Pulmonary artery endothelial cell (primary cell): ENCODE measurements at places on chromosomes 11 and 22. TPM values are rescaled to one million over a fixed set of nuclear protein-coding genes. Genes with fewer than 3 reads are reported as not detected.
A peak's percentile ranks its signal among the peaks of the same experiment; 100 is the strongest.

- DNase-seq, result no peak
Measured at GRCh38 chr11:3121931-3122774, 43.0 kb downstream of the OSBPL5 start.

TBX1 gene
- total RNA-seq, result 0.71 and 6.5 TPM in 2 replicates

- DNase-seq, result no peak
Measured at GRCh38 chr11:7485186-7486097, at the start of gene OLFML1. TSS of gene OLFML1 (plus strand) at chr11:7485506. CDS start at chr11:7485876, 370 bp downstream.

- no peak for DNase-seq
Measured at GRCh38 chr11:57874981-57875380, 113.4 kb downstream of the CTNND1 start.

DNA sequence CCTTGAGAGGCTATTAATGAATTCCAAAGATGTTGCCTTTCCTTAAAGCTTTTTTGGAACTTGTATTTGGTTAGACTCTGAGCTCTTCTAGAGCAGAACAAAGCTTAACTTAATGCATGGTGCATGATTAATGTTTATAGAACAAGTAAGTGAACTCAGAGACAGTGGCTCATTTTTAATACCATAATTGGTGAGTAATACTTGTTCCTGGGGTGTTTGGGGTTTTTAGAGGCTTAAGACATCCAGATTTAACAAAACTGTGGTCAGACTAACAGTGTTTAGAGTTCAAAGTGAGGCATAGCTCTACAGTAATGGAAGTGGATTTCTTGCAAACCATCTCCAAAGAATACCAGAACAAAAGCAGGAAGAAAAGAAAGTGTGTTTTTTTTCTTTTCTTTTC, 73.7 kb upstream of the CTSC start:
- no peak for DNase-seq

TYR gene
- not detected in 2 replicates for total RNA-seq

DNA sequence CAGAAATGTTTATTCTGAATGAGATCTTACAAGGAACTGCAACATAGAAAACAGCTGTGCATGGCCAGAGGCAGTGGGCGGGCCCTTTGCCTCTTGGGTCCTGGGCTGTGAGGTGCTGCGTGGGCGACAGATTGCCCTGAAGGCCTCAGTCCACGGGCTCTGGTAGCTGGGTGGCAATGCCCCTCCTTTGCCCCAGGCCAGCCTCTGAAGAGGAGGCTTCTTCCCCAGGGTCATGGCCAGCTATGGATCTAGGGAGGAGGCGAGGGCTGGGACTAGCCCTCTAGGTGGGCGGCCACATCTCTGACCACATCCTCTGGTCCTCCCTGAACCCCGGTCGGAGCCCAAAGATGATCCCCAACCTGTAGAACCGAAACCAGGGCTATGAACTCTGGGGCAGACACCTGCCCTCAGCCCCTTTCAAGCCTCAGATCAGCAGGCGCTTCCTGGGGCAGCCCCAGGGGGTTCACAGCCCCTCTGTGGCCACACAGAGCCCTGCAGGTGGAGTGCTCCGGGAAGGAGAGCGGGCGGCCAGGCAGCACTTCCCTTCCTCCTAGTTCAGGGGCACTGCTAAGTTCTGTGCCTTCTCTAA, 6.6 kb upstream of the CDC42BPG start:
- no peak for DNase-seq

GRCh38 chr11:78532991-78533390, 41.7 kb downstream of the NARS2 start:
- no peak for DNase-seq

GRCh38 chr11:21909145-21909544, 283.7 kb upstream of the ANO5 start:
- DNase-seq, result no peak

DNA sequence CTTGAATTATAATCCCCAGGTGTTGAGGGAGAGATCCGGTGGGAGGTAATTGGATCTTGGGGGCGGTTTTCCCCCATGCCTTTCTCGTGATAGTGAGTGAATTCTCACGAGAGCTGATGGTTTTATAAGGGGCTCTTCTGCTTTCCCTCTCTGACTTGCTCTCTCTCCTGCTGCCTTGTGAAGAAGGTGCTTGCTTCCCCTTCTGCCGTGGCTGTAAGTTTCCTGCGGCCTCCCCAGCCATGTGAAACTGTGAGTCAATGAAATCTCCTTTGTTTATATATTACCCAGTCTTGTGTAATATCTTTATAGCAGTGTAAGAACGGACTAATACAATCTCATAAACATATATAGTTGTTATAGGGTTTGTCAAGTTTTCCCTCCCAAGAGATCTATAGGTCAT, 32.8 kb downstream of the KCNE3 start:
- no peak for DNase-seq

GLB1L2 gene
- 0.21 and 0.59 TPM in 2 replicates for total RNA-seq

- DNase-seq, result peak; percentile 66
Measured at GRCh38 chr11:126348806-126349582, 6.5 kb upstream of the ST3GAL4 start.

- DNase-seq, result no peak
Measured at GRCh38 chr22:31286360-31287255, 5.7 kb downstream of the PIK3IP1 start.

DNA sequence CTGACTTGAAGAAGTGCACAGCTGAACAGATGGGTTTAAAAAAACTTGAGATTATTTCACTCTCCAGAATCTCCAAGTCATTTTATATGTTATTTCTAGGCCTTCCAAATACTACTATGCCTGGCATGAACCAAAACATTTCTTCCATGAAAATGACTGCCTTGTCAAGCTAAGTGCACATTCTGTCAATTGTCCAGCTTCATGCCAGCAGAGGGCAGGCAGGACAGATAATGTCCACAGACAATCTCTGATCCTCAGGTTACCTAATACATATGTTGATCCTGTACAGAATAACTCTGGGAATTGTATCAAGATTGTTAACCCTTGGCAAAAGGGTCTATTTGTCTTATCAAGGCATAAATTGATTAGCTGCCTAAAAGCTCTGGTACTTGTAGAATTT, 229.5 kb downstream of the AASDHPPT start:
- no peak for DNase-seq

DNA sequence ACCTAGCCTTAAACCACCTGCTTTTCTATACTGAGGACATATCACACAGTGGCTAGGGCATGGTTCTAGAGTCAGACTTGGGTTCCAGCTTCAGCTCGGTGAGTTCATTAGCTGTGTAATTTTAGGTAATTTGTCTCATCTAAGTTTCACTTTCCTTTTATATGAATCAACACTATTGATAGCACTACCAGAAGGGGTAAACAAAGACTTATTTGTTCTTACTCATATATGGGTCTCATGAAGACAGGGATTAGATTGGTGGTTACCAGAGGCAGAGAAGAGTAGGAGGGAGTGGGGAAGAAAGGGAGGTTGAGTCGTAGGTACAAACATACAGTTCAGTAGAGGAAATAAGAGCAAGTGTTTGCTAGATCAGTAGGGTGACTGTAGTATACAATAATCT, 924.7 kb downstream of the OPCML start:
- DNase-seq, result no peak

DNA sequence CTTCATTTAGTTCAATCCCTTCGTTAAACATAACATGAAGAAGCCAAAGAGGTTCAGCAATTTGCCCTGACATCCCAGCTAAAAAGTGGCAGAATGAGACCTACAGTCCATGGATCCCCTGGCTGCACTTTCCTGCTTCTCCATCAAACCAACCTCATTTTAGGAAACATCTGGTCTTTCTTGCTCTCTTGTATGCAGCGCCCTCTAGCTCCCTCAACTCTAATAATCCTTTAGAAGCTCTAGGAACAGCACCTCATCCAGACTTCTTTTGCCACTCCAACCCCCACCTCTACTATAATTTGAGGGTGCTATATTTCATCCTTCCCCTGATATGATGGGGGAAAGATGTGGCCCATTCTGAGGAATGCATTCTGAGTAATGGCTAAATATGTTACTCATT, 7.4 kb downstream of the CNTF start:
- no peak for DNase-seq

DNA sequence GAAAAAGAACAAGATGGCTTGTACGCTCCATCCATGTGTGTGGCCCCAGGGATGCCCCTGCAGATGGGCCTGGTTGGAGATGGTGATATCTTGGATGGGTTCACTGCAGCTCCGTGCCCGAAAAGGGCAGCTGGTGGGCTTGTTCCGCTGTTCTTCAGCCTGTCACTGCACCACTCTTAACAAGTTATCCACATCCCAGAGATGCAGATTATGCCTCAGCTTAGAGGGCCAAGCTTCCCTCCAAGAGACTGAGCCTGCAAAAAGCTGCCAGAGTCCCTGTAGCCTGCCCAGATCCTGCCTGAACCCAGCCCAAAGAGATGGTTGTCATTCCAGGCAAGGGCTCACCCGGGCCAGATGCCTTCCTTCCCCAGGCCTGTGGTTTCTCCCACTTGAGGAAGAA, 308.0 kb downstream of the OPCML start:
- DNase-seq, result no peak

DNA sequence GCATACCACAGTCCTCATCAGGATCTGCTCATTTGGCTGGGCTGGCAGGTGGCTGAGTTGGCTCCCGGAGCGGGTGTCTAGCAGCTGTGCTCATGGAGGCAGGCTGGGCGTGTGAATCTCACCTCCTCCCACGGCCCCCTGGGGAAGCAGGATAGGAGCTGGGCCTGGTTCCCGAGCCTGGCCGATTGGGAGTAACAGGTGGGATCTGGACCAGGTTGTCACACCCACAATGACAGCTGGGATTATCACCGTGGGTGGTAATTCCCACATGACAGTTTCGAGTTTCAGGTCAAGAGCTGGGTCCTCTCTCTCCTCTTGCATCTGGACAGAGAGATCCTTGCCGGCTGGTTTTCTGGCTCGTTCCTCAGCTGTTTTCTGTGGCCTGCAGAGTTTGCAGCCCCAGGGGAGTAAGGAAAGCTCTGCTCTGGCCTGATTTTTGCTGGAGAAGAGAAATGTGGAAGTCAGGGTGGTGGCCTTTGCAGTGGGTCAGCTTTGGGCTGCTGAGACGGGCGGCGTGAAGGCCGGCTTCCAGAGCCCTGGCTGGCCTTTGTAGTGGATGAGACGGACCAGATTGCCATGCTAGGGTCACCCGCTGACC, 57.0 kb downstream of the BCR start:
- DNase-seq, result no peak

DNA sequence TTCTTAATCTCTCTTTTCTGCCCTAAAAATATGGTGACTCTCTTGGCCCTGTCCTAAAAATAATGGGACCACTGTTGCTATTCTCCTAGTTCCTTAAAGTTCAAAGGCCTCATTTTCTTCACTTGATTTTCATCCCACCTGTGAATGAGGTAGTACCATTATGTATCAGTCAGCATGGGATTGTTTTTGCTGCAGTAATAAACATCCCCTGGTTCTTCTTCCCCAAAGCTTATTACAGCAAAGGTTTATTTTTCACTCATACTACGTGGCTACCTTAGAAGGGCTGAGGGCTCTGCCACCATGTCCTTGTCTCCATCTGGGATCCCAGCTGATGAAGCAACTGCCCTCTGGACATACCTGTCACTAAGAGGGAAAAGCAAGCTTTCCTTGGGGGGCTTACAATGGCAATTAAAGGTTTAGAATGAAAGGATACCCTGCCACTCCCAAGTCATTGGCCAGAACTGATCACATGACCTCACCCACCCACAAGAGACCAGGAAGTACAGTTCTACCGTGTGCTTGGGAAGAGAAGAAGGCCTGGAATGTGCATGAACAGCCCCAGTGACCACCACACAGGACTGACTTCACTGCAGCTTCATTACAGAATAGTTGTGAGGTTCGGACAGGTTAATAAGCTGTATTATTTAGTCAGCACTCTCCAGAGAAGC, 7.8 kb downstream of the TTC38 start:
- DNase-seq, result no peak

- DNase-seq, result no peak
Measured at GRCh38 chr11:101045415-101045814, 84.2 kb downstream of the PGR start.

DNA sequence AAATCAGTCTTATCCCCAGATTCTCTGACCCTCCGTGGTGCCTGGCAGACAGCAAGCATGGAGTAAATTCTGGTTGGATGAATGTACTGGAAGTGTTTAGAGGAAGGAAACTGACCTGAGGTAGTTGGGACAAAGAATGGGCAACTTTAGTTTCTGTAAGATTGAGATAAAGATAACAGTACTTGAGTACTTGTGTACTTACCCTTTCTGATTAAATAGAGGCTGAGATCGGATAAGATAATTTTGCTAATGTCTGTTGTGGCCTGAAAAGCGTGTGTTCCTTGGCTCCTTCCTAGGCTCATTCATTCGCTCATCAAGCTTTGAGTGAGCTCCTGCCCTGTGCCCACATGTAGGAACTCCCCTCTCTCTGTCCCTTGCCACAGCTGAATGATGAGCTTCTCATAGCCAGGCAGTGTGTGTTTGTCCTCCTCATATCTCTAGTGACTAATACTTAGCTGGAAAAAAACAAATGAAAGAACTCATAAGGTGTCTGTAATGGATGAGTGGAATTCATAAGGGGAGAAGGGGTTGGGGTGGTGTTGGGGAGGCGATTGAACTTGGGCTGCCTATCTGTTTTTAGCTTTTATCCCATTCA, 118.1 kb downstream of the DBX1 start:
- DNase-seq, result no peak

IL18 gene
- 0.99 and 1.7 TPM in 2 replicates for total RNA-seq

ZNF280B gene
- 0.28 and 0.46 TPM in 2 replicates for total RNA-seq

OTOG gene
- not detected in 2 replicates for total RNA-seq

GRCh38 chr22:49357661-49358440, 469.8 kb downstream of the BRD1 start:
- DNase-seq, result no peak

DNA sequence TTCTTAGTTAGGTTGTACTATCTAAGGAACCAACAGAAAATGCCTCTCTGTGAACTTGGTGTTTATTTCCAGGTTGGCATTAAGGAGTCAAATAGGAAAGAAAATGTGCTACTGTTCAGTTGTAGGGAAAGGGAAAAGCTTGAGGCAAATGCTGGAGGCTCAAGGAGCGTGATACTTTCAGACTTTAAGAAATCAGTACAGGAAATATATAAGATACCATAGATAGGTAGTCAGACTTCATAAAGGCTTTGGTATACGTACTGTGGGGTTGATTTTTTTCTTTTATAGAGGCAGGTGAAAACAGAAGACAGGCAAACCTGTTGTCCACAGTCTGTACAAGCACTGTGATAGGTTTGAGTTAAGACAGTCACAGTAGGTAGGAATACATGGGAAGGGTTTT, 30.8 kb downstream of the EP300 start:
- no peak for DNase-seq

DNA sequence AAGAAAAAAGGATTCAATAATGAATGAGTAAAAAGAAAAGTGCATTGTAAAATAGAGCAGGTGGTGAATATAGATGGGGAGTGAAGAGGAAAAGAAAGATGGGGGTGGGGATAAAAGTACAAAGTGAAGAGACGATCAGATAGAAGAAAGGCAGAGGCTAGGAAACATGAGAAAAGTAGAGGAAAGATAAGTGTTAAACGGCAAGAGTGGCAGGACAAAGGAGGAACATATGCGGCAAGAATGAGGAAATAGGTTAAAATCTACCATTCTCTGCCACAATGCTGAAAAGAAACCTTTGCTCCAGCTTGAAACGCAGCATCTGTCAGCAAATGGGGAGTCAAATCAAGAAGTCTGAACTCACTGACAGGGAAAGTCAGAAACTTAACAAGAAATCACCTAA, 6.8 kb downstream of the FUT4 start:
- no peak for DNase-seq
